ENCODE measurements at places on chromosomes 6 and 20. TPM values are rescaled to one million over a fixed set of nuclear protein-coding genes. Genes with fewer than 3 reads are reported as not detected.

The MYH7B gene
- 10.7 TPM for total RNA-seq

The LPIN3 gene
- total RNA-seq = 5.7 TPM

The ELOVL4 gene
- total RNA-seq = 35.3 TPM

The ZSCAN23 gene
- 26.7 TPM for total RNA-seq

The LY6G6F gene
- total RNA-seq = not detected

The PNPLA1 gene
- 0.16 TPM for total RNA-seq

Measured in camera-type eye (tissue), 1 donor.